MG63 (cell line): ENCODE measurements at places on chromosomes 1 and 21.

DNA sequence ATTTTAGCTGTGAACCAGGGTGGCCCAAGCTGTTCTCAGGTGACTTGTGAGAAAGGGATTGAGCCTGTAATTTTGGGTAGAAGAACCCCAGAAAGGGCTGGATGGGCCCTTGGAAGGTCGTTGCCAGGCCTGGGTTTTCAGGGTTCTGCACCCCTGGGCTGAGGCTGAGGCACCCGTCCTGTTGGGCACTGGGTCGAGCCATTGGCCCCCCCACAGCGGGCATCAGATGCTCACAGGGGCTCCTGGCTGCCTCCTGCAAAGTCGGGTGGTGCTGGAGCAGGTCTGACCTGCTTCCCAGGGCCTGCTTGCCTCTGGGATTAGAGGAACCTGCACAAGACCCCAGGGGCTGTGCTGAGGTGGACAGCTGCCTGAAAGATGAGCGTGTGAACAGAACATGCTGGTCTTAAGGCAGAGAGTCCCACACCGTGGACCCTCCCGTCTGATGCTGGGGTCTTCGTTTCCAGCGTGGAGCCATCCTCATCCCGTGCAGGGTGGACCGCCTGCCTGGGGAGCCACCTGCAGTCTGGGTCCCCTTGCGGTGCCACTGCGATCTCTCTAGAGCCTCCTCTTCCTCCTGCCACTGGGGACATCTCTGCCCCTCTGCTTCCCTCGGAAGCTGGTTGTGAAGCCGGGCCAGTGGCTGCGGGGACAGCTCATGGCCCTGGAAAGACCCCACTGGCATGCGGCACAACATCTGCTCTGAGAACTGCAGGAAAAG, 1.7 kb upstream of the TRPM2 start:
- no peak for DNase-seq

DNA sequence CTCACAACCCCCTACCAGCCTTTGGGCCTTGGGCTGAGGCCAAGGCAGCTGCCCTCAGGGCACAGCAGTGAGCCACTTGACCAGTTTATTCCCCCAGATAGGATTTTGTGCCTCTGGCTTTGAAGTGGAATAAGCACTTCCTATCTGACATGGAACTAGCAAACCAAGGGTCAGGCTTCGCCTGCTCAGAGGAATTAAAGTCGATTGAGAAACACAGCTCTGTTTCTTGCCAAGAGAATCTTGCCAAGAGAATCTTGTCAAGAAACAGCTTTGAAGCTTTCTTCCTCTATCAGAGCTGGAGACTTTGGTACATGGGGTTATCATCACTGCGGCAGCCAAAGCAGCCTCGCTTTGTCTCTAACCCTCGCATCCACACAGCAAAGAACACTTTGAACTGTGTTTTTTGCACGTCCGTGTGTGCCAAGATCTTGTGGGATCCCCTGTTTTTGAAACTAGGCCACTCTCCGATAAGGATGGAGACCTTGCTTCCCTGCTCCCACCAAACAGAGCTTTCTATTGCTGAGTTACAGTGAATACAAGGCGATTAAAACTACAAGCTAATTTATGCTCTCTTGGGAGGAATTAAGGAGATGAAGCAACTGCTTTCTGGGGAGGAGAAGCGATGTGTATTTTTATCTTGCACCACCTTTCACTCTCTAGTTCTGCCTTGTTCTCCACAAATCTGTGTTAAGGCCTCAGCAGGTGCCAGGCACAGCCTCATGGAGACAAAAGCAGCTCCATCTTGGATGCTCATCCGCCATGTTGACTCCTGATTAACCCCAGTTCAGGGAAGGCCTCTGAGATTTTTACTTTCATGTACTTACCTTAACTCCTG, 67.3 kb downstream of the RHOU start:
- DNase-seq = no peak

GRCh38 chr1:30359539-30360220, 363.7 kb downstream of the MATN1 start:
- DNase-seq = no peak

DNA sequence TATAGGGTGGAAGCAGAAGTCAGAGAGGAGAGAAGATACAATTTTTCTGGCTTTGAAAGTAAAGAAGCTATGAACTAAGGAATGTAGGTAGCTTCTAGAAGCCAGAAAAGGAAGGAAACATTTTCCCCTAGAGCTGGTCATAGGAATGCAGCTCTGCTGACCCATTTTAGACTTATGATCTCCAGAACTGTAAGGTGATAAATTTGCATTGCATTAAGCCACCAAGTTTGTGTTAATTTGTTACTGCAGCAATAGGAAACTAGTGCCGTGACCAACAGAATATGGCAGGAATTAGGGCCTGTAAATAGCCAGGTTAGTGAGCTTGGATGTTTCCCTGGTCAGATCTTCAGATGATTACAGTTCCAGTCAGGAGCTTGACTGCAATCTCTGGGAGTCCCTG, 244.3 kb upstream of the C1orf105 start:
- DNase-seq = no peak

GRCh38 chr1:160338580-160338979, 4.5 kb downstream of the COPA start:
- DNase-seq = no peak

DNA sequence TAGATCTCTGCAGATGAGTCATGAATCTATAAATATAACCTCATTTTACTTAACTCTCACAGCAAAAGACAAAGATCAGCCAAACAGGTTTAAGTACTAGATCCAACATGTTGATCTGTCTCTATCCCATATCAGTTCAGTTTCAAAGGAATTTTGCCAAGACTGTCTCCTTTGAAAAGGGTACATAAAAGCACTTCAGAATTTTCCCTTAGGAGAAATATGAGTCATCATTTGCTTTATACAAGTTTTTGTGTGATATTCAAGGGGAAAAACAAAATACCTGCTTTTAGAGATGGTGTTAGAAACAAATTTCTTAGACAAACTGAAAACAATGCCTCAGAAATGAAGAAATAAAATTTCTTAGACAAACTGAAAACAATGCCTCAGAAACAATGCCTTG, 73.5 kb upstream of the LRRC7 start:
- no peak for DNase-seq

- no peak for DNase-seq
Measured at GRCh38 chr1:86429122-86429725, 5.3 kb downstream of the CLCA2 start.

GRCh38 chr1:215594640-215595039, 27.5 kb downstream of the KCTD3 start:
- no peak for DNase-seq
